ENCODE measurements at places on chromosomes 7 and 10.

DNA sequence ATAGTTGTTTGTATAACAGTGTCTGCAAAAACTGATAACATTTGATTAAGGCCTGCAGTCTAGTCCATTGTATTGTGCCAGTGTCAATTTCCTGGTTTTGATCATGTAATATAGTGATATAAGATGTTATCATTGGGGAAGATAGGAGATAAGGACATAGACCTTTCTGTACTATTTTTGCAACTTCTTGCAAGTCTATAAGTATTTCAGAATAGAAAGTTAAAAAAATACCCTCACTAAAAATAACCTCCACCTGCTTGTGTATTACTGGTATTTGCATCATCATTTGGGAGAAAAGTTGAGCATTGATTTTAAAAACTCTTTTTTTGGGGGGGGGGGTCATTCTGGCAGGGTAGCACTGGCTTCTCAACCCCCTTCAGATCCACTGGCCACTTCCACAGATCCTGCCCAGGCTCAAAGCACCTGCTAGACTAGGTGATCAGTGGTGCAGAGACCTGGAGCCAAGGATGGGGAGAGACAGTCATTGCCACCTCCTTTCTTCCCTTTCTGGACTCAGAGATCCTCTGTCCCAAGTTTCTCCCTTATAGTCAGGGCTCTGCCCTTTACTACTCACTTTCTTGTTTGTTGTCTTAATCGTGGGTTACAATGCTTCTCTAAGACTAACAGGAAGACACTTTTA, 103.0 kb downstream of the RBM20 start:
- DNase-seq: no peak

GRCh38 chr7:78052112-78052511, 253.5 kb downstream of the PHTF2 start:
- no peak for DNase-seq

DNA sequence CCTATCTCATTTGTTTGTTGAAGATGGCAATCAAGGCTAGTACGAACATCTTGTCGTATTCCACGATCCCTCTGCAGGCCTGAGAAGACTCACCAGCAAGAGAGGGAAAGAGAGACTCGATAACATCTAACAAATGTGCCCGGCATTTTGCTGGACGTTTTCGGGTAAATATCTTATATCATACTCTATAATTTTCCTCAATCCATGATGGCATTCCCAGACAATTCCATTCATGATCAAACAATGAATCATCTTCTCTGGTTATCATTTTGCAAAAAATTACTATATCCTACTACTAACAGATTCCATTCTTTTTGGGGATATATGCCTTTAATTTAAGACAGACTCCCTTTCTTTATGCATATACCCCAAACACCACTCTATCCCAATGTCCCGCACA, 118.1 kb downstream of the TYW1B start:
- no peak for DNase-seq

GRCh38 chr7:33298848-33299247, 169.5 kb downstream of the BBS9 start:
- DNase-seq: no peak

GRCh38 chr10:373526-374309, 238.5 kb downstream of the ZMYND11 start:
- peak; percentile 9 for DNase-seq

DNA sequence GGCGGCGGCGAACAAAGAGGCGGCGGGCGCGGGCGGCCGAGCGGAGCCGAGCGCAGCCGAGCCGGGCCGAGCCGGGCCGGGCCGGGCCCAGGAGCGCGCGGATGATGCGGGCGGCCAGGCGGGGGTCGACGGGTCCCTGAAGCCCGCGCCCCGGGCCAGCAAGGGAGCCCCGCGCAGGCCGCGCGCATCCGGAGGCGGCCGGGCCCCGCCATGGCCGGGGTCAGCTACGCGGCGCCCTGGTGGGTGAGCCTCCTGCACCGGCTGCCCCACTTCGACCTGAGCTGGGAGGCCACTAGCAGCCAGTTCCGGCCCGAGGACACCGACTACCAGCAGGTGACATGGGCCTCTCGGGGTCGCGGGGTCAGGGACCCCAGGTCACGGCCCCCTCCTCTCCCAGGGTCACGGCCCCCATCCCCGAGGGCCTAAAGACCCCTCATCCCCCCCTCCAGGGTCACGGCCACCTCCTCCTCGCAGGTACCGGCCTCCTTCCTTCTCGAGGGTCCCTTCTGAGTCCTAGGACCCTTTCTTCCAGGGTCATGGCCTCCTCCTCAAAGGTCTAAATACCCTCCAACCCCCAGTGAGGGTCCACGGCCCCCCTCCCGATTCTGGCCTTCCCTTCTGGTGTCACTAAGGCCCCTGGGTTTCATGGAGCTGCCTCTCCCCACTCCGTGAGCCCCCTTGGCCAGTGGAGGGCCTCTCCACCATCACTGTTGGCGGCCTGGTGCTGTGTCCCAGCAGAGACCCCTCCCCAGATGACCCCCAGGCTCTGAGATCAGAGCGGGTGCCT, at the start of gene TTYH3:
TTYH3 (plus strand) TSS at position 41 of the 787 bp plus-strand sequence; CDS start at position 211, 170 bp downstream.
- DNase-seq: no peak

GRCh38 chr7:7736671-7737070, 18.3 kb upstream of the RPA3 start:
- DNase-seq: no peak

DNA sequence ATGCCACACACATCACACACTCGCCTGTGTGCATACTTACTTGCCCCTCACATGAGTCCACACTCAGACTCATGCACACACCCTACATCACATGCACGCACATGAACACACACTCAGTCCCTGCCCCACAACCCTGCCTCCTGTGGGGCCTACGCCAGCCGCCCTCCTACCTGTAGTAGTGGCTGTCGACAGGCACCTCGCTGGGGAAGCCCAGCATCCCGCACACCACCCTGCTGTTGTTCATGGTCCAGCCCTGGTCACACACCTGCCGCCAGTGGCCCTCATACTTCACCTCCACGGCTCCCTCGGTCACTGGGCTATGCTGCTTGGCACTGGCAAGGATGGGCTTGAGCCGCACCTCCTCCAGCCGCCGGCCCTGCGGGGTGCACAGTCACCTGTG, 7.2 kb downstream of the LOXL4 start:
- DNase-seq: no peak

DNA sequence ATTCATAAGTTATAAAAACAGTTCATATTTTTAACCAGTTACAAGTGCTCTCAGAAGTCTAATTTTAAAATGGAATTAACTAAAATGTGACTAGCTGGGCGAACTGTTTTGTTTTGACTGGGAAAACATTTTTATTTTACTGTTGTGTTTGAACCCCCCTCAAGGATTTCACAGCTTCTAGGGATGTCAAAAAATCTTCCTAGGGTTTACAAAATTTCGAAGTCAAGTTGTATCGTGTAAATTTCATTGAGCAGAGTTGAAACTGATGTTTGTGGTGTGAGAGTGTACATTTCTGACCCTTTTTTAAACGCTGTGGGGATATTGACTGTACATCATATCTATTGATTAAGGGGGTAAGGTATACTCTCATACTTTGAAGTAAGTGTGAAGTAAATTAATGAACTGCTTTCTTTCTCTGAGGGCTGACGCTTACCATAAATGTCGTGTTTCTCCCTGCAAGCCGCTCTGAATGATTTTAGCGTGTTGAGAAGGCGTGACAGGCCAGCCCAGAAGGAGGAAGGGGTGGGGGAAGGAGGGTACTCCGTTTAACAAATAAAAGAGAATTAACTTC, 1.8 kb upstream of the SP8 start:
- DNase-seq: no peak

DNA sequence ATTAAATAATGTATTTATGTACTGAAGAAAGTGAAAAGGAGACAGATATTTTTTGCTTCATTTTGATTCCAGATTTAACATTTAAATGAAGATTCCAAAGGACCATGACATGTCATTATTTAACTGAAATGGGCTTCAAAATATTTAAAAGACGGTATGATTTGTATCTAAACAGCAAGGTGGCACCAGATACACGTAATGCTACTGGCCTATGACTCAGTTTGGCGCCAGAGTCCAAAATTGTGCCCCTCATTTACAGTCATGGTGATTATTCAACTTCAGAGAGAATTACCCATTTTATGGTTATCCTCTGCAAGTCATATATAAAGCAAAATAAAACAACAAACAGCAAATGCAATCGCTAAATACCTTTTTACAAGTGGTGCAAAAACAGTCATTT, 94.5 kb downstream of the ETV1 start:
- DNase-seq: no peak

DNA sequence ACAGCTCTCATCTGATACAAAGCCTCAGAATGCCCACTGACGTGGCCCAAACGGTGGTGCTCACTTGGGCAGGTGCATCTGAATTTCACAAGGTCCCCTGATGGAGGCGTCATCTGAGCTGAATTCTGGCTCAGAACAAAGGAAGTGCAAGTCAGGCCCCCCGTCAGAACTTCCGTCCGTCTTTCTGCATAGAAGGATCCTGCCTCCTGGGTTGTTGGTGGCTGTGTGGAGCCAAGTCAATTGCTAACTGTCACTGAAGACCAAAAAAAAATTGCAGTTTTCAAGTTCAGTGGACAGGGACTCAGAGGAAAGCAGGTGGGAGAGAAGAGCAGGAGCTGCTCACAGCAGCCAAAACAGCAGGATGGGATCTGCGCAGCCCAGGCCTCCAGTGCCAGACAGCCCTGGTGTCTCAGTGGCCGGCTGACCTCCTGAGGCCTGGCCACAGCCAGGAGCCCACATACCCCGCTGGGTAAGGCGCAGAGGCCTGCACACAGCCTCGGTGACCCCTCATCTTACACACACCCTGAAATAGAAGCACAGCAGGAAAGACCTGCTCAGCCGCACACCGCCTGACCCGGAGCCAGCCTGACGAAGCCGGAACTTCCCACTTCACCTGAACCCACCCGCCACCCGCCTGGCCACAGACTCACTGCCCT, 49.4 kb downstream of the PYROXD2 start:
- no peak for DNase-seq

DNA sequence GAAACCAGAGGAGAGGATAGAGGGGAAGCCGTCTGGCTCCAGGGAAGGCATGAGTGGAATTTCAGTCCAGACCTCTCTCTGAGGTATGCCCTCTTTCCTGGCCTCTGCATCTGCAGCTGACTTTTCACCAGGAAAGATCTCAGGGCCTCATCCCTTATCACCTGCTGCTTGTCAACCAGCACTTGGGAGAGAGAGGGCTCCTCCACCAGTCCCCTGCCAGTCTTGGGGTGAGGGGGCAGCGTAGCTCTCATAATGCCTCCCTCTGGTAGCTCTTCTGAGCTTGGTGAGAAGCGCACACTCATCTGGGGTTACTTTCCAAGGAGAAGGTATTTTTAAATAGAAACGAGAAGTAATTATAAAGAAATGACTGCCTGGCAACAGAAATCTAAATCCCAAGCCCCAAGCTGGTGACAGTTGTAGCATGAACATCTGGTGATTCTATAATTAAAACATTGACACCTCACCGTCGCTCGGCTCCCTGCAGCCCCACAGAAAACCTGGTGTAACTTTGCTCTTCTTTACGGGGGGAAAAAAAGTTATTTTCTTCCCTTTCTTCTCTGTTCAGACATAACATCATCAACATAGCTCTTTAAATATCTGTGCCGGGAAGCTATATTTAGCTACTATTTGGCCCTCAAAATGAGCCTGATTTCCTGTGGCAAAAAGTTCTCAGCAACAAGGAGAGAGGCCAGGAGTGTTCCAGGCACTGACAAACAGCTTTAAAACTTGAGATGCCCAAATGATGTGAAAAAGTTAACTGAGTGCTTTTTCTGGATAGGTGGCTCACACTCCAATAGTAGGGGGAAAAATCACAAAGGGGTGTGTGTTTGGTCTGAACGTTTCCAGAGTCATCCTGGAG, 26.9 kb downstream of the HIP1 start:
- DNase-seq: no peak

DNA sequence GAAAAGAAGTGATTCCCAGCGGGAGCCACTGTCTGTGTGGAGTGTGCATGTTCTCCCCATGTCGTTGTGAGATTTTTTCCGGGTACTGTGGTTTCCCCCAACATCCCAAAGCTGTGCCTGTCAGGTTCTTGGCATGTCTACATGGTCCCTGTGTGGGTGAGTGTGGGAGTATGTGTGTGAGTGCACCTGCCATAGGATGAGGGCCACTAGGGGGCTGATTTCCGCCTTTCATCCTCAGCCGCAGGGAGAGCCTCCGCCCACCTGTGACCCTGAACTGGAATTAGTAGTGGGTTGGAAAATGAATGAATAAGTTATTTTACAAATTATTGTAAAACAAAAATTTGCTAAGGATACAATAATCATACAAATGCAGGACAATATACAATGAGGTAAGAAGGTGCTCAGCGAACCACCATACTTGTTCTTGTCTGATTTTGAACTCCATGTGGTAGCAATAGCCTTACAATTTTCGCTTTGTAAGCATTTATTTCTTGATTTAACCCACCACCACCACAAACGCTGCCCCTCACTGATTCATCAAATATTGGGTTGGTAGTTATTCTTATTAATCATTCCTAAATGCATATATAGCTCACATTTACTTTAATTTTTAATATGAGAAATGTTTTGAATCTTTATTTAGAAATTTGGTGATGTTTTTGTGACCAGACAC, 641.2 kb upstream of the VSTM2A start:
- DNase-seq: no peak

- DNase-seq: no peak
These were observed 5.5 kb downstream of the NCOA4 start for GRCh38 chr10:46024948-46025347.

DNA sequence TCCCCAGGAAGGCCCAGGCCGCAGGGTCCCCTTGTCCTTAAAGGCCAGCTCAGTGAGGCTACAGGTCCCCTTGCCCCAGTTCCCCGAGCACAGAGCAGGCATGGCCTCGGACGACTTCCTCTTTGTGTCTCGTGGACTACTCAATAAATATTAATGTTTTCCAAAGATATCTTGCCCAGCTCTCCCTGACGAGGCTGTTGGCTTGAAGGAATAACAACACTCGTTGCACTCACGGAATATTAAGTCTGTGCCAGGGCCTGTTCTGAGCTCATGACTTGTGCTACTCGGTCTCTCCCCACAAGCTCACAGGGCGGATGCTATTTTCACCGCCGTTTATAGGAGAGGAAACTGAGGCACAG, 68.2 kb downstream of the CUX1 start:
- no peak for DNase-seq

DNA sequence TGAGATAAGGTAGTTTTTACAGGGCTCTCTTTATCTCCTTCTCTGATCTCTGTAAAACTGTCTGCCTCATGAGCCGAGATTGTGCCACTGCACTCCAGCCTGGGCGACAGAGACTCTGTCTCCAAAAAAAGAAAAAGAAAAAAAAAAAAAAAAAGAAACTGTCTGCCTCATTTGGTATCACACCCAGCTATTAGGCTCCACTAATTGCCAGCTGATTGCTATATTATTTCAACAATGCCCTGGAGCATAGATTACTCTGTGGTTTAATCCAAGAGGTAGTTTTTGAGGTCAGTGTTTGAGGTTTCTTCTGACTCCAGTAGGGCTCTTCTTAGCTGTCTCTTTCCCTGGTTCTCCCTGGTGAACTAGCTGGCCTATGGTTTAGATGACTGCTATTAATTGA, 268.1 kb upstream of the PLPP4 start:
- no peak for DNase-seq

GRCh38 chr10:7274293-7274692, 136.5 kb downstream of the SFMBT2 start:
- no peak for DNase-seq

DNA sequence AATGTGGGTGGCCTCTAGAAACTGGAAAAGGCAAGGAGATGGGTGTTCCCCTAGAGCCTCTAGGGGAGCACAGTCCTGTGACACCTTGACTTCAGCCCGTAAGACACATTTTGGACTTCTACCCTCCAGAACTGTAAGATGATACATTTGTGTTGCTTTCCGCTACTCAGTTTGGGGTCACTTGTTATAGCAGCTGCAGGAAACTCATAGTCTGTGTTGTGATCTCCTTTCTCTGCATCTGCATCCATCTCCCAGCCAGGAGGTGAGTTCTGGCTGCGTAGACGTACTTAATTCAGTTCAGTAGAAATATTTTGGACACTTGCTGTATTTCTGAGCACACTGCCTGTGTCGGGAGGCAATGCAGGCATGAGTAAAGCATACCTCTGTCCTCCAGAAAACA, 29.3 kb upstream of the DMBT1 start:
- DNase-seq: no peak
